NCI-H748 treated with DMSO at 0.1 percent for 48 hours (cell line): ENCODE measurements at places on chromosomes 3 and 15.

GRCh38 chr3:5210926-5211325, 23.4 kb downstream of the EDEM1 start:
- DNase-seq, result peak; percentile 94

DNA sequence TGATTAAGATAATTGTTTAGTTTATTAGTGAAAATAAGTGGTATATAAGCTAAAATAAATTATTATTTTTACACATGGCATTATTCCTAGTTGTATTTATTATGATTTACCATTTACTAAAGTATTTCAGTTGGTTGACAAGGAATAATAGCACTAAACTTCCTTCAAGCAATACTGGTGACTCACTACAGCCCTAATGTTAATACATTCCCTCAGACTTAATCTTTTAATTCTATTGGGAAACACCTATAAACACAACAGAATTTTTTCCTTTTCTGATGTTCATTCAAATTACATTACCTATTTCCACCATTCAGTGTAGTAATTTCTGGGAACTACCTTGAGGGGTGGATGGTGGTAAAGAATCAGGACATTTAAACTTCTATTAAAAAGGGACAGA, 264.0 kb downstream of the TIGIT start:
- no peak for DNase-seq

DNA sequence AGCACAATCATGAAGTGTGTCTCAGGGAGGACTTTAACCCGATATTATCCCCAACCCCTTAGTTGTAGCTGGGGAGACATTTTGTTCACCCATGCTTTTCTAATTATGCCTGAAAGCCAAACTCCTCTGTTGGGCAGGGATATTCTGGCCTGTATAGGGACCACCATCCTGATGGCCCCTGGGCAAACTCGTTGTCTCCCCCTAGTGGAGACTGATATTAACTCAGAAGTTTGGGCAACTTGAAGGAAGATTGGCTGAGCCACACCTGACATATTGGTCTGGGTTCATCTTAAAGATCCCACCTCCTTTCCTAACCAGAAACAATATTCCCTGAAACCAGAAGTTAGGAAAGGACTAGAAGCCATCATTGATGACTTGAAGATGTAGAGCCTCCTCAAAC, 42.3 kb downstream of the TM4SF18 start:
- DNase-seq, result no peak

DNA sequence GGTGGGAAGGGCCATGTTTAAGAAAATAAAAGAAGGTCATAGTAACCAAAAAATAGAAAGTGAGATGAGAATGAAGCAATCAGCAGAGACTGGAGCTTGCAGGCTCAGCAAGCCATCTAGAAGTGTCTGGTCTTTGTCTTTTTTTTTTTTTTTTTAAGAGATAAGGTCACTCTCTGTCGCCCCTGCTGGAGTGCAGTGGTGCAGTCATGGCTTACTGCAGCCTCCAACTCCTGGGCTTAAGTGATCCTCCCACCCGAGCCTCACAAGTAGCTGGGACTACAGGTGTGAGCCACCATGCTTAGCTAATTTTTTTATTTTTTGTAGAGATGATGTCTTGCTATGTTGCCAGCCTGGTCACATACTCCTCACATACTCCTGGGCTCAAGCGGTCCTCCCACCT, 36.2 kb downstream of the GXYLT2 start:
- DNase-seq, result no peak

- no peak for DNase-seq
Observed at GRCh38 chr15:50627351-50628055, 59.1 kb downstream of the TRPM7 start.

GRCh38 chr3:38829404-38829803, 13.4 kb upstream of the SCN10A start:
- DNase-seq, result no peak

DNA sequence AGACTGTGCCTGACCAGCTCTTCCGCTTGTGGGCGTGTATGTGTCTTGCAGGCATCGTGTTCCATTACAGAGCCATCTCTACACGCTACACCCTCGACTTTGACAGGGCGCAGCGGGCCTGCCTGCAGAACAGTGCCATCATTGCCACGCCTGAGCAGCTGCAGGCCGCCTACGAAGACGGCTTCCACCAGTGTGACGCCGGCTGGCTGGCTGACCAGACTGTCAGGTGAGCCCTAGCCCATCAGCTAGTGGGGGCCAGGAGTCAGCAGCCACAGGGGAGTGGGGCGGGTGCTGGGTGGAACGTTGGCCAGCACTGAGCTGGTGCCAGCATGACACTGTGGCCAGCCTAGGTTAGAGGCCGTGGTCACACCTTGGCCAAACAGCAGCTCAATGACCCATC, 36.7 kb downstream of the ACAN start:
- DNase-seq, result no peak
